ENCODE measurements at places on chromosomes 13 and 19.

DNA sequence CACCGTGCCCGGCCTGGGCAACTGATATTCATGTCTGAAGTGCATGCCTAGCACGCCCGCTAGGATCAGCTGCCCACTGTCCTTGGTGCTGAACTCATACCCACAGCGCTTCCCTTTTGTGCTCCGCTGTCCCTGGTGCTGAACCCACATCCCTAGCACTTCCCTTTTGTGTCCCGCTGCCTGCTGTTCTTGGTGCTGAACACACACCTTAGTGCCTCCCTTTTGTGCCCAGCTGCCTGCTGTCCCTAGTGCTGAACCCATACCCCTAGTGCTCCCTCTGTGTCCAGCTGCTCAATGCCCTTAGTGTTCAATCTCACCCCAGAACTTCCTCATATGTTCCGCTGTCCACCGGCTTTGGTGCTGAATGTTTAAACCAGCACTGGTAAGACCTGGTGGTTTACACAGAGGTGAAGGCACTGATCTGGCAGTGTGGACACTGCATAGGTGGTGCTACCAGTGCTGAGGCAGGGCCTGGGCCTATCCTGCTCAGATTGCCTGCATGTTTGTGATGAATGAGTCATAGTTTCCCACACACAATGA, 26.3 kb upstream of the SIGLEC11 start:
- peak; percentile 34 for DNase-seq

- no peak for DNase-seq
Measured at GRCh38 chr13:73849292-73849691, 284.9 kb downstream of the KLF12 start.

GRCh38 chr13:88979465-88980175, 1308.4 kb downstream of the SLITRK5 start:
- no peak for DNase-seq

DNA sequence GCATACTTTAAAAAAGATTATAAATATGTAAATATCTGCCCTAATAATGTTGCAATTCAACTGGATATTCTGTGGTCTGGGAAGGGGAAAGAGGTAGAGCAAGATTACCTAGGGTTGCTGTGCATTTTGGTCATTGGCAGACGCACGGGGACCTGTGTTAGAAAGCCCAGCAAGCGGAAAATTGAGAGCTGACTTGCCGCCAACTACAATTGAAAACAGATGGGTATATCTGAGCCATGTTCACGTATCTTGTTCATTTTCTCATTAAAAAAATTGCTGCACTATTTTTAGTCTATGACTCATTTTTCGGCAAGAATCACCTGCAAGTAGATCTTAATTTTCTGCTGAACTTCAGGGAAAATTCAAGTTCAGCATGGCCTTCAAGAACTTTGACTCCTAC, 308.5 kb upstream of the TMTC4 start:
- no peak for DNase-seq

- no peak for DNase-seq
Measured at GRCh38 chr19:51800473-51801244, 5.7 kb downstream of the FPR3 start.

- no peak for DNase-seq
Measured at GRCh38 chr19:32313569-32314265, 31.7 kb upstream of the ZNF507 start.

DNA sequence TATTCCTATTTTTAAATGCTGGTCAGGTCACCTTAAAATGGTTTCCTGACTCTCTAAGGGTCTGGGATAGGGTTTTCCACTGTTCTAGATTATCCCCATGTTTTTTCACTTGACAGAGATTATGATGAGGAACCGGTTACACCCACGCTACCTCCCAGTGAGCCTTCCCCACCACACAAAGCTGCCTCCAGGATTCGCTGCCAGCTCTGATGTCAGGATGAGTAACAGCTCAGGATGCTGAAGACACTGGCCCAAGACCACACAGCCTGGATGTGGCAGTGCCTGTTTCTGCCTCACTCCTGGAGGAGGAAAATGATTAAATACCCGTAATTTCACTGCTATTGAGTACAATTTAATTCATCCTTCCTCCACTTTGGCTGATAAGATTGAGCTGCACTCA, 22.9 kb downstream of the ZNF114 start:
- DNase-seq, result no peak

- peak; percentile 56 for DNase-seq
Measured at GRCh38 chr13:59666504-59666903, 497.2 kb downstream of the DIAPH3 start.

DNA sequence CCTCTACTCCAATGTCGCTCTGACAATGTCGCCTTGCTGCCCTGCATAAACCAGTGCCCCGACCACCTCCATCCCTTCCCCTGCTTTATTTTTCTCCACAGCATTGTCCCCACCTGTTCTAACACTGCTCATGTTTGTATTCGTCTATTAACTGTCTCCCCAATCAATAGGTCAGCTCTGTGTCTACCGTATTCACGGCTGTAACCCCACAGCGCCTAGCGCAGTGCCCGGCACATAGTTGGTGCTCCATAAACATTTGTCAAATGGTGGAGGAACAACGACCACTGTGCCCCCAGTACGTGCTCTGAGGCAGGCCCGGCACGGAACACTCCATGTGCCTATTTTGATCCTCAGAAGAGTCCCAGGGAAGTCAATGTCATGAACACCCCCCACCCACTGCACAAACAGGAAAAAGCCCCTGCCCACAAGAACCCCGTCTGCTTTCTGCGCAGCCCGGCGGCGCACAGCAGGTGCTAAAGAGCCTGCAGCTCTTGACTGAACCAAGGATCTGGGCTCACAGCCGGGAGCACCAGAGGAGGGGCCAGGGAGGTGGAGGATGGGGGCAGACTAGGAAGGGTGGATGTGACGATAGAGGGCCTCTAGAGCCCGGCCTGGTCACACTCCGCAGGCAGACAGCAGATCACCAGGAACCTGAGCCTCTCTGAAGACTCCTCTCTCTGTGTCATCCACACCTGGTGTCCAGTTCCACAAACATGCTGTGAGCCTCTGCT, 1.8 kb upstream of the CEACAM16 start:
- DNase-seq, result no peak

- no peak for DNase-seq
Measured at GRCh38 chr19:45180936-45181335, 2.4 kb downstream of the BLOC1S3 start.

- no peak for DNase-seq
Measured at GRCh38 chr19:16527971-16528521, 14.2 kb downstream of the CHERP start.

DNA sequence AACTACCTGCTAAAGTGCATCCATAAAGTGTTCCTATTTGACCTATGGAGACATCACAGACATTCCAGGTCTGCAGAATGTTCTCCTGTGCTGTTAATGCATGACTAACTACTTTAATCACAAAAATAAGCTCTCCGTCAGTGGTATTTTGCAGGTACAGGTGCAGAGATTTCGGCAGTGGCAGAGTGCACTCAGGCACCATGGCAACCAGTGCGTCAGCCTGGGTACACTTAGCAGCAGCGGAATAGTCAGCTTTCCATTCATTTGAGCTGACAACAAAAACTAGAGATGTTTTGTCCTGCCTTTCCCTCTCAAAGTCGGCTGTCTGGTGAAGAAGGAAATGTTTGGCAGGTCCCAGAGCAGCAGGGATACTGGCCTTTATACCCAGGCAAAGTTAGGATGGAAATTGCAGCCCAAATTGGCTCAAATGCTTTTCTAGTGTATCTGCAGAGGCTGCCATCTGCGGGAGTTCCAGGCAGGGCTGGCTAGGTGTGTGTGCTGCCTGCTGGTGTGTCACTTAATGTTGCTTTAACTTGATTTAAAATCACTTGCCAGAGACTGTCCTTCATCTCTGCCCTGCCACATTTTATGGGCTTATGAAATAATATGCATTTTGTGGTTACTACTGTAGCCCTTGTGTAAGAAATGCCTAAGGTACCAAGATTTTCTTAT, 195.8 kb downstream of the RAP2A start:
- DNase-seq, result no peak

DNA sequence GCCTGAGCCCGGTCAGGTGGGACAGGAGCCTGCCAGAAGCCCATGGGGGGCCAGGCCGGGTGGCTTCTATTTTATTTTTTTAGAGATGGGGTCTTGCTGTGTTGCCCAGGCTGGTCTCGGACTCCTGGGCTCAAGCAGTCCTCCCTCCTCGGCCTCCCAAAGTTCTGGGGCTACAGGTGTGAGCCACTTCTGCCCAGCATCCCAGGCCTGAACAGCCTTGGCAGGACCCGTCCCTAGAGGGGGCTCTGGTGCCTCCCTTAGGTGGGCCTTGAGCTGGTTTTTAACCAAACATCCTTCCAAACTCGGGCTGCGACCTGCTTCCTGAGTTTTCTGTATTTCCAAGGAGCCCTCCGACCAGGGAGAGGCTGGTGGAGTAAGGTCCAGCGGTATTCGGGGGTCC, 10.5 kb downstream of the COMP start:
- DNase-seq, result no peak

DNA sequence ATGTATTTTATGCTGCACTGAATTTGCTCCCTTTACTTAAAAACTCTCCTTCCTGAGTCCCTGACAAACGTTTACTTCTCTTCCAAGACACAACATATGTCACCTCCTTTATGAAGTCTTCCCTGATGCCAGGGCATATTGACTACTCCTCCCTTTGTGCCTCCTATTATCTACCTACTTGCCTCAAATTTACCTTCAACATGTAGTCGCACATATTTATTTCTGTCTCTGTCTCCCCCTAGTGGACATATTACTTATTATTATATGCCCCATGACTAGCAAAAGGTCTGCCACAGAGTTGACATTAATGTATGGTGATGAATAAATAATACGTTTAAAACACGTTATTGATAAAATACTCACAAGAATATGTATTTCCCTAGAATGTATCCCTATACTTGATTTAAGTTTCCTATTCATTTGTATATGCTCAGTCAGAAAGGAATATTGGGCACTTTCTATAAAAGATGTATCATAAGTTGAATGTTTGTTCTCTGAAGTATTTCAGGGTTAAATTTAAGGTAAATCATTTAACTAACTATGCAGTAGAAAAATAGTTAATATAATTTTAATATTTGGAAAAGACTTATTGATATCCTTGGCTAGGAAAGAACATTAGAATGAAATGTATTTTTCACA, 250.3 kb upstream of the ATXN8OS start:
- no peak for DNase-seq

DNA sequence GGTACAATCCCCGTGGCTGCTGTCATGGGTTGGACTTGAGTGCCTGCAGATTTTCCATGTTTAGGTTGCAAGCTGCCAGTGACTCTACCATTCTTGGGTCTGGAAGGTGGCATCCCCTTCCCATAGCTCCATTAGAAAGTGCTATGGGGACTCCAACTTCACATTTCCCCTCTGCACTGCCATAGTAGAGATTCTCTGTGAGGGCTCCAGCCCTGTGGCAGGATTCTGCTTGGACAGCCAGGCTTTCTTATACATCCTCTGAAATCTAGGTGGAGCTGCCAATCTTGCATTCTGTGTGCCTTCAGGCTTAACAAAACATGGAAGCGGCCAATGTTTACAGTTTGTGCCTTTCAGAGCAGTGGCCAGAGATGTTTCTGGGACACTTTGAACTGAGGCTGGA, 636.2 kb downstream of the SLITRK6 start:
- no peak for DNase-seq

- DNase-seq, result no peak
Measured at GRCh38 chr13:106047859-106048258, 487.6 kb downstream of the EFNB2 start.

- no peak for DNase-seq
Measured at GRCh38 chr19:10001899-10002298, 8.4 kb downstream of the COL5A3 start.

DNA sequence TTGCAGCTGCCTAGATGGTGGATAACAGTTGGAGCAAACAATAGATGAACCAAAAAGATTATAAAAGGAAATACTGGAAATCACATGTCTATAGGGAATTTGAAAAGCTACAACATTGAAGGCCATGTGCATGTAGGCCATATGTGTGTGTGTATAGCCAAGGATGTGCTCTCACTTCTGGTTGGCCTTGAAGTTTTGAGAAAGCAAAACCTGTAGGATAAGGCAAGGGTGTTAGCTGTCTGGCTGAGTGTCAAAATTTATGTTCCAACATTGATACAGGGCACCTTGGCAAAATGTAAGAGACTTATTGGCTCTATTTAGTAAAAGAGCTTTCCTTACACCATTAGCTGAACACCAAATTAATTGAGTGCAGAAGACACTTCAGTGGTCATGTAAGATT, 1723.6 kb upstream of the PCDH20 start:
- DNase-seq, result no peak

DNA sequence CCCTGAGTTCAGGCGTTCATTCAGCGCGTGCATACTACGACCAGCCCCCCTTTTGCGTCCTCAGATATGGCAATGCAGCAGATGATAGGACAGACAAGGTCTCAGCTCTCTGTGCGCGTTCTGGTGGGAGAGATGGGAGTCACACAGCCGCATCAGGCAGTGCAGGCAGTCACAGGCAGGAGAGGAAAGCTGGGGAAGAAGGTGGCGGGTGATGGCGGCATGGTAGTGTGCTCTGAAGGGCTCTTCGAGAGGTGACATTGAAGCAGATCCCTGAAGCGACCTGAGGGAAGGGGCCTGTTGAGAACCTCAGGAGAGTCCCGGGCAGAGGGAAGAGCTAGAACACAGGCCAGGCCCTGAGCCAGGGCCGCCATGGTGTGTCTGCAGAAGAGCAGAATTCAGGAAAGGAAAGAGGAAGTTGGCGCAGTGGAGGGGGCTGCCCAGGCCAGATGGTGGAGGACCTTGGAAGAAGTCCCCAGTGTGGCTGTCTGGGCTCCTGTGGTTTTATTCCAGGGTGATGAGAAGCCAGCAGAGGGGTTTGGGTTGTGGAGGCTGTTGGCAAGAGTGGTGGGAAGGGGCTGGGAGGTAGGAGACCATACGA, 3.5 kb downstream of the USF2 start:
- no peak for DNase-seq

DNA sequence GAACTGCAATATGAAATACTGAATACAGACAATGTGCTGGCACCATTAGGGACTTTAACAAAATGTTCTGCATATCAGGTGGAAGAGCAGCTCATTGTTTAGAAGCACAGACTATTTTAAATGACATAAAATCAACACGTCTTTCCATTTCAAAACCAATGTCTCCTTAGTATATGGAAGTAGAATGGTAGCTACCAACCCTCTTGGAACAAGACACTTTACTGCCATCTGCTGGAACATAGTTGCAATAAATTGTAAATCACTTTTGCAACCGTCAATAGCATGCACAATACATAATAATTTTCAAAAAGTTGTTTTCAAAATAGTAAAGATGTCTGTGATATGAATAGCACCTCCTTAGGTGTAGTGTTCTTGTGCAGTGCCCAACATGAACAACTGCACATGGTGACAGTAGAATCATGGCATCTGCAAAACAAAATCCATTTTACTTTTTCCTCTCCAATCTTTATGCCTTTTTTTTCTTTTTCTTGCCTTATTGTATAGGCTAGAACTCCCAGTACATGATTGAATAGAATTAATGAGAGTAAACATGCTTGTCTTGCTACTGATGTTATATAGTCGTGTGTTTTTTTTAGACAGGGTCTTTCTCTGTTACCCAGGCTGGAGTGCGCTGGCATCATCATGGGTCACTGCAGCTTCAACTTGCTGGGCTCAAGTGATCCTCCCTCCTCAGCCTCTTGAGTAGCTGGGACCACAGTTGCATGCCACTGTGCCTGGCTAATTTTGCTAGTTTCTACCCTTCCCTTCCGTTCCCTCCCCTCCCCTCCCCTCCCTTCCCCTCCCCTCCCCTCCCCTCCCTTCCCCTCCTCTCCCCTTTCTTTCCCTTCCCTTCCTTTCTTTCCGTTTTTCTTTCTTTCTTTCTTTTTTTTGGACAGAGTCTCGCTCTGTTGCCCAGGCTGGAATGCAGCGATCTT, 7.8 kb upstream of the LYPD5 start:
- peak; percentile 13 for DNase-seq
